ENCODE measurements at places on chromosomes 2 and 18.

- DNase-seq: no peak
Measured at GRCh38 chr2:225582355-225583116, 183.0 kb downstream of the NYAP2 start.

- DNase-seq: no peak
Measured at GRCh38 chr2:152569186-152569585, 148.1 kb downstream of the PRPF40A start.

DNA sequence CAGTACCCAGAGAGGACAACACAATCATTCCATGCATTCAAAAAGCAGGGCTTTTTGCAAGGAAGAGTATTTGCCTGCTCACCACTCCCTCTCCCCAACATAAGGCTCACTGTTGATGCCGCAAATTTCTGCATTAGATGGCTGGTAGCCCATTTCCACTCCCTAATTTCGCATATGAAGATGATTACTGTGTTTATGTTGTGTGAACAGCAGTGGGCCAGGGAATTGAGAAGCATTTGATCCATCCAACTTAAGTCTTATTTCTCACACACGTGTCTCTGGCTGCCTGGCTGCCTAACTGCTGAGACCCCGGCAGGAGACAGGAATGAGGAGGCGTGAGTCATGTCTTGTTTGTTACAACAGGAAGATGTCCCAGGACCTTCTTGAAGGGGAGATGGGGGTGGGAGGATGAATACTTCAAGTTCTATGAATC lies 294.1 kb downstream of the ALK start:
- DNase-seq: no peak

DNA sequence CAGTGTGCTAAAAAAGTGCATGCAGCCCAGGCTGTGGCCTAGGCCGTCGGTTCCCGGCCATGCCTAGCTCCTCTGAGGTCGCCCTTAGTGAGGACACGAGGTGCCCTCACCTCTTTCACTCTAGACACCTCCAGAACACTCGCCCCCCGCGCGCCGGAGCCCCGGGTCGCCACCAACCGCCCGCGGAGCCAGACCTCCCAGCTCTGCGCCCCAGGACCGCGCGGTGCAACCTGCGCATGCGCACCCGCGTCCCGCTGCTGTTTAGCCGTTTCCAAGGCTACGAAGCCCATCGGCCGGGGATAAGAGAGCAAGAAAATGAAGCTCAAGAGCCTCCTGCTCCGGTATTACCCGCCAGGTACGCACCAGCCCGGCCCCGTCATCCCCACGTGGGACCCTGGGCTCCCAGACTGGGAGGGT lies at the start of gene DAW1:
TSS of gene DAW1 (plus strand) at position 257 of the 417 bp plus-strand sequence. CDS start at position 316, 59 bp downstream.
- DNase-seq: no peak

- no peak for DNase-seq
Measured at GRCh38 chr2:129443865-129444739, 535.4 kb upstream of the RAB6C start.

GRCh38 chr2:39515273-39515896 lies 78.3 kb upstream of the MAP4K3 start:
- DNase-seq: no peak

- DNase-seq: no peak
Measured at GRCh38 chr18:56511996-56512395, 126.4 kb downstream of the TXNL1 start.

GRCh38 chr18:74652392-74652988 lies 54.8 kb downstream of the ZNF407 start:
- no peak for DNase-seq

GRCh38 chr18:54032412-54032811 lies 192.1 kb downstream of the MBD2 start:
- no peak for DNase-seq

GRCh38 chr18:45733535-45733934 lies 9.6 kb downstream of the SLC14A1 start:
- DNase-seq: no peak

DNA sequence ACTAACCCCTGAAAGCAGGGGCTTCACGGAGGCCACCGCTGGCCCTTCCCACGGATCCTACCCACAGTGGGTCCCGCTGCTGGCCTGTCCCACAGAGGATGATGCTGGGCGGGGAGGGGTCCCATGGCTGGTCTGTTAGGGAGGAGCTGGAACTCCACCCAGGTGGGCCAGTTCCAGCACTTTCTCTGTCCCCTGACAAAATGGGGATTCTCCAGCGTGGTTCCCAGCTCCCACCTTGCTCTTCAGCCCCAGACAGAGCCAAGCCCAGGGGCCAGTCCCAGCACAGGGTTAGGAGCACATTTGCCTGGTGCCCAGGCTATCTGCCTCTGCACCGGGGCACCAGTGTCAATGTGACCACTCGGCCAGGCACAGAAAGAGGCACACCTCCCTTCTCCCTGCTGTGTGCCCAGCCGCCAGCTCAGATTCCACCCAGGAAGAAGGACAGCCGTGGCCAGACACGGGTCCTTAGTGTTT lies 50.0 kb downstream of the ANKMY1 start:
- DNase-seq: no peak

- no peak for DNase-seq
Measured at GRCh38 chr2:21803550-21803949, 679.8 kb downstream of the TDRD15 start.

DNA sequence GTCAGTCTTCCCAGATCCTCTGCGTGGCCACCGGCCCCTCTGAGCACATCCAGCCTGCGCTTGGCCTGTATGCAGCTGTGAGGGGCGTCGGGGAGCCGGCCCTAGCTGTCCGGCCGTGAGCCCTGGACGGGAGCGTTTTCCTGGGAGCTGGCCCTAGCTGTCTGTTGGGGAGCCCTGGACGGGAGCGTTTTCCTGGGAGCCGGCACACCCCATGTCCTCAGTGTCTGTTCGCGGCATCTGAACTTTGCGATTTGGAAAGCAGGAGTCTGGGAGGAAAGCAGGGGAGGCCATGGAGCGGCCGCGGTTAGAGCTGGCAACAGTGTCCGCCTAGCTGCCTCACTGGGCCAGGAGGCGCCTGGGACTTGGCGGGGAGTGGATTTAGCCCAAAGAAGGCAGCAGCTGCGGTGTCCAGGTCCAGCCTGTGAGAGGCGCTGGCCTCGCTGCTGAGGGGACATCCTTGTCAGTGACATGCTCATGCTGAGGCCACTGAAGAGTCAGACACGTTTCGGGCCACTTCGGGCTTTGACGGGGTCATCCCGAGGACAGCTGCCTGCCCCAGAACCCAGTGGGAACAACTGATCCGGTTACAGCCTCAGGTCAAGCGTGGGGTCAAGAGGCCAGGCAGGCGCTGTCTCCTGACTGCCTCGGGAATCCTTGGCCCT lies 75.8 kb downstream of the KCNG2 start:
- DNase-seq: no peak

GRCh38 chr18:44536046-44536445 lies 144.6 kb upstream of the SETBP1 start:
- no peak for DNase-seq

DNA sequence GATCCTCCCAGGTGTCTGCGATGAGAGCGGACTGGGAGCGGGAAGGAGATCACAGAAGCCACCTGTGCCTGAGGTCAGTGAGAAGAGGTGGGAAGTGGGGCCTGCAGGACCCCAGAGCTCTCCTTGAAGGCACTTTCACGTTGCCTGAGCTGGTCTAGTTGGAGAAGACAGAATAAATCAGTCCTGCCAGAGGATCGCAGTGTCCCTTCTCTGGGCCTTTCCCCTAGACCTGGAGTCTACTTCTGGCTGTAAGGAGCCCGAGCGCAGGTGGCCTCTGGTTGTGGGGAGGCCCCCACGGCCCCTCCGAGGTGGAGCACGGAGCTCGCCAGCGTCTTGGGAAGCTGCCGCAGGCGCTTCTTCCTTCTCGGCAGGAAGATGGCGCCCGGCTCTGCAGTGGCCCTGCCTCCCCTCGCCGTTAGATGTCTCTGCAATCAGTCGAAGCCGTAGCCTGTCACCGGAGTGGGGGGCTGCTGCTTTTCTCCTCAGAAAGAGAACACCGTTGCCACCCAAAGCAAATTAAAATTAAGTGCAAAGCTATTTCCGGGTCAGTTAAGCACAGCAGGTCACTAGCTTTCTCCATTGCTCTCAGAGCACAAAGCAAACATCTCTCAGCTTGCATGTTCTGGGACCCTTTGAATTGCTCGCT lies 212.0 kb upstream of the MYT1L start:
- DNase-seq: no peak

GRCh38 chr2:176177580-176178037 lies 10.9 kb upstream of the HOXD1 start:
- DNase-seq: no peak

DNA sequence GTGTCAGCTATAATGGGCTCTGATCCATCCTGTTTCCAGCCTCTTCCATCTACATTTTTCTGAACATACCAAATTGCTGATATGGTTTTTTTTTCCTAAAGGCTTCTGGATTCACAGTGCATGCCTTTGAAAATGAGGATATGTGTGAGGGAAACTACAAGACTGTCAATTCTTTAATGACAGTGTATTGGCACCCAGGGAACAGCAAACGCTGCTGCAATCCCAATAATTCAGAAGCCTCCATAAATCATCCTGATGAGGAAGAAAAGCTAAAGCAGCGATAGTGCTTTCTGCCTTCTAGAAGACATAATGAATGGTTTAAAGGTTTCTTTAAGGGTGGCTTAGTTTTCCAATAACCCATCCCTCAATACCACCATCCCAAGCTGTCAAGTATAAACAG lies 304.5 kb upstream of the PKDCC start:
- DNase-seq: no peak

DNA sequence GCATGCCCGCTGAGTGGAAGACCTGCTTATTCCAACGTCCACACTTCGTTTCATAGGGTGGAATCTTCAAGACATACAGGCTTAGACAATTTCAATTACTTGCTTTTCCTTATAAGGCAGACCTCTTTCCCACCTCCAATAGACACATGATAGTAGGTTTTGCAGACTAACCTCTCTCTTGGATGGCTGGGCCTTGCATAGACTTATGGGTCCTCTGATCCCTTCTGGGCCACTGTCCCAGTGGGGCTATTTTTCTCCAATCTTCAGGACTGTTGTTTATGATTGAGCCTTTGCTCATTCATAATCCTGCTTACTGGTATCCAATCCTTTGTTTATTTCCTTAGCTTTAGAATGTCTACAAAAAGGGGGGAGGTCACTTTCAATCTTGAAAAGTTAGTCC lies 138.9 kb downstream of the FAM210A start:
- no peak for DNase-seq

- DNase-seq: no peak
Measured at GRCh38 chr18:24219561-24220317, 80.9 kb downstream of the CABYR start.

- DNase-seq: no peak
Measured at GRCh38 chr2:30823452-30823851, 16.2 kb upstream of the CAPN13 start.

DNA sequence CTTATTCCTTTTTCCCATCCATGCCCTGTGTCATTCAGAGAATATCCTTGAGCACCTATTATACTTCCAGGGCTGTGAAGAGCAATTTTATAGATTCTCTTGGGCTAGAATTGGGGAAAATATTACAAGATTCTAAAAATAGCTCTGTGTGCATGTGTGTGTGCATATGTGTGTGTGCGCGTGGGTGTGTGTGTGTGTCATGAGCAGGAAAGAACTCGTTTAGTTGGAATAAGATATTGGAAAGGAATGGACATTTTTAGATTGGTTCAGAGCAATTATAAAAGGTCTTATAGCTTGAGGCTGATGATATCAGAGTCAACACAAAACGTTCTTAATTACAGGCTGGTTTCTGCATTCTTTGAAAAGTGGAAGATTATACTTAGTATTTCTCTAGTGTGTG lies 212.1 kb upstream of the COPS8 start:
- DNase-seq: no peak

- no peak for DNase-seq
Measured at GRCh38 chr2:54503192-54503591, 47.1 kb downstream of the SPTBN1 start.

GRCh38 chr2:37786854-37787253 lies 115.4 kb upstream of the CDC42EP3 start:
- no peak for DNase-seq

GRCh38 chr18:31649978-31650719 lies 34.2 kb downstream of the B4GALT6 start:
- DNase-seq: no peak

GRCh38 chr18:48200631-48201336 lies 208.4 kb downstream of the ZBTB7C start:
- DNase-seq: no peak

GRCh38 chr2:119756837-119757236 lies 2.9 kb upstream of the PTPN4 start:
- DNase-seq: no peak

DNA sequence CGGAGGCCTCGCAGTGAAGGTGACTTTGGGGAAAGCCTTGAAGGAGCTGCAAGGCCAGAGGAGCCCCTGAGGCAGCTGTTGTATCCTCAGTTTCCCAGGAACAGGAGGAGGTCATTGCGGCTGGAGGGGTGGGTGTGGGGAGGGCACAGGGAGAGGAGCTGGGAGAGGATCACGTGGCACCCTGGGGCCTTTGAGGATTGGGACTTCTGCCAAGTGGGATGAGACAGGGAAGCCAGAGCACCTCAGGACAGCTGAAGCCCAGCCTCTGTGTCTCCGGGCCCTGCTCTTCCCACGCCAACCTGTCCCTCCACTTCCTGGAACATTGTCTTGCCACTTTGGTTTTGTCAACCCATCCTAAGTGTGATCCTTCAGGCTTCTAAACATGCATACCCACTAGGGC lies 19.4 kb upstream of the RRM2 start:
- DNase-seq: no peak

- DNase-seq: no peak
Measured at GRCh38 chr18:77017355-77017754, 115.2 kb downstream of the MBP start.

DNA sequence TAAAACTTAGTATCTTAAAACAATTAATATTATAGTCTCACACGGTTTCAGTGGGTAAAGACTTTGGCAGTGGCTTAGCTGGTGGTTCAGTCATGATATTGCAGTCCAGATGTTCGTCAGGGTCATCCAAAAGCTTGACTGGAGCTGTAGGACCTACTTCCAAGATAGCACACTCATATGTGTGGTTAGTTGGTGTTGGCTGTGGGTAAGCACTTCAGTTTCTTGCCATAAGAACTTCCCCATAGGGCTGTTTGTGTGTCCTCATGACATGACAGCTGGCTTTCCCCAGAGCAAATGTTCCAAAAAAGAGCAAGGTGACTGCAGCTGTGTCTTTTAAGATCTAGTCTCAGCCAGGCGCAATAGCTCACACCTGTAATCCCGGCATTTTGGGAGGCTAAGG lies 48.5 kb upstream of the EPC2 start:
- no peak for DNase-seq

GRCh38 chr2:199806179-199806578 lies 44.8 kb downstream of the FTCDNL1 start:
- DNase-seq: no peak

DNA sequence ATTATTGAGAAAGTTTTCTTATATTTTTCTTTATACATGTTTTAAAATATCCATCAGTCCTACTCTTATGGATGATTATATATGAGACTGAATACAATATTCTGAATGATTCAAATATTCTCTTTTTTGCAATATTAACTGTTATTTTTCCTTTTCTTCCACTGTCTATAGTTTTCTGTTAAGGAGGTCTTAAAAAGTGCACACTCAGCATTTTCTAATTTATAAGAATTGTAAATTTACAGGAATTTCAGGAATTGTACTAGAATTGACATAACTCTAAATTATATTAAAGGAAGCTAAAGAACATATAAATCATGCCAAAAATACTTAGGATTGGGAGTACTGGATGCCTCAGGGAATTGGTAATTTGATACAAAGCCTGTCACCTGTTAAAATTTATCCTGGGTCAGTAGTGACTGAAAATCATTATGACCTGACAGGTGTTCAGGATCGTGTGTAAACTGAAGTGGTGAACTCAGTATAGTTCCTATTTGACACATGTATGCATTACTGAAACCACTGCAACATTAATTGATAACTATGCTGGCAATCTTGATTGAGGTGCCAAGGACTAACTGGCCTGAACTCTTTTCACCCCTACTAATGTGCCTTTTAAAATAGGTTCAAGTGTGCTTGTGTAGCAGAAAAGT lies 30.4 kb downstream of the MSTN start:
- DNase-seq: no peak

Data from activated CD8-positive, alpha-beta memory T cell treated with anti-CD3 and anti-CD28 coated beads for 1 hour (primary cell).